CD4-positive, alpha-beta T cell treated with Interleukin-1 beta for 1 hour (primary cell): ENCODE measurements at places on chromosomes 5 and 9.

- no peak for DNase-seq
Measured at GRCh38 chr9:109811876-109812275, 31.9 kb downstream of the PALM2AKAP2 start.

DNA sequence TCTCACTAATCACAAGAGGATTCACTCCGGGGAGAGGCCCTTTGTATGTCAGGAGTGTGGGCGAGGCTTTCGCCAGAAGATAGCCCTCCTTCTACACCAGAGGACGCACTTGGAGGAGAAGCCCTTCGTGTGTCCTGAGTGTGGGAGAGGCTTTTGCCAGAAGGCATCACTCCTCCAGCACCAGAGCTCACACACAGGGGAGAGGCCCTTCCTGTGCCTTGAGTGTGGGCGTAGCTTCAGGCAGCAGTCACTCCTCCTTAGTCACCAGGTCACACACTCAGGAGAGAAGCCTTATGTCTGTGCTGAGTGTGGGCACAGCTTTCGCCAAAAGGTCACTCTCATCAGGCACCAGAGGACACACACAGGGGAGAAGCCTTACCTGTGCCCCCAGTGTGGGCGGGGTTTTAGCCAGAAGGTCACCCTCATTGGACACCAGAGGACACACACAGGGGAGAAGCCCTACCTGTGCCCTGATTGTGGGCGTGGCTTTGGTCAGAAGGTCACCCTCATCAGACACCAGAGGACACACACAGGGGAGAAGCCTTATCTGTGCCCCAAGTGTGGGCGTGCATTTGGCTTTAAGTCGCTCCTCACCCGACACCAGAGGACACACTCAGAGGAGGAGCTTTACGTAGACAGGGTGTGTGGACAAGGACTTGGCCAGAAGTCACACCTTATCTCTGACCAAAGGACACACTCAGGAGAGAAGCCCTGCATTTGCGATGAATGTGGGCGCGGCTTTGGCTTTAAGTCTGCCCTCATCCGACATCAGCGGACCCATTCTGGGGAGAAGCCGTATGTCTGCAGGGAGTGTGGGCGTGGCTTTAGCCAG lies 27.8 kb downstream of the NUTM2F start:
- DNase-seq, result no peak

DNA sequence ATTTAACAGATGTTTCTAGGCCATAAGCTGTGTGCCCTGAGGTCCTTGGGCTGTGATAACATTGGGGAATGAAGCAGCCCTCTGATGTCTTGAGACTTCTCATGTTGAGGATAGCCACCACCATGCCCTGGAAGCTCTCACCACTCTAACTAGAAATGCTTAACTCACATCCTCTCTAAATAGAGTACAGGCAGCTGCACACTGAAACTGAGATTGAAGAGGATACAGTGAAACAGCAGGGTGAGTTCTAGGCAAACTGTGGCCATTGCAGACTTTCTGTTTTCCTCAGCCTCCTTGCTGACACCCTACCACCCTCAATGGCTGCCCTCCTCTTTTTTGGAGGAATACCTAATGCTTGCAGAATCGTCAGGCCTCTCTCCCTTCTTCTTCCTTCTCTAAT lies 22.4 kb downstream of the UTP15 start:
- no peak for DNase-seq

GRCh38 chr9:127050591-127051001 lies 71.8 kb downstream of the ANGPTL2 start:
- no peak for DNase-seq

DNA sequence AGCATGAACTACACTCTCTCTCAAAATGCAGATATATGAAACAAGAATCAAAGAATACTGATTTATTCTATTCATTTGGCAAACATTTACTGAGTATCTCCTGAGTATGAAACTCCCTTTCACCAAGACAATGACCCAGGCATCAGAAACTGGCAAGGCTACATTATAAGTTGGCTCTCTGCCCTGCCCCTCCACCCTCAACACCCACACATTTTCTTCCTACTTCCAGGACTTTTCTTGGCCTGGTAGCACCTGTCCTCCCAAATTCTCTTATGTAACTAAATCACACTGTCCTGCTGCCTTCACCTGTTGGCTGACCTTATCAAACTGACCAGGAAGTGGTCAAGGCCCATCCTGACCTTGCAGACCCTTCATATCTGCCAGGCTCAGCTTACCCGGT lies 3.5 kb downstream of the RASEF start:
- DNase-seq, result no peak

DNA sequence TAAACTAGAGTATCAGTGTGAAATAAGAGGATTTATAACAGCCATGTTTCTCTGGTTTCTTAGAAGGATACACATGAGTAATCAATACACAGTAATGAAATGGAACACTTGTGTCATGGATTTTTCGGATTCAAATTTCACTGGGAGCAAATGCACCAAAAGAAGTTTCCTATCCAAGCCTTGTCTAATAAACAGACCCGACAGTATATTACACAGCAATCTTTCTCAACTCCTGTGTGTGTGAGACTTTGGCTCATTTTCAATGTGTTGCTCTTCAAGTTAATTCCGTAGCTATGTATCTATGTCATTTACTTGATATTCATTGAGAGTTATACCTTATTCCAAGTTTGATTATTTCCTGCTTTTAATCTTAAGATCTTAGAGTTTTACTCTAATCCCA lies 930.2 kb downstream of the MAT2B start:
- no peak for DNase-seq

- no peak for DNase-seq
Measured at GRCh38 chr5:93165559-93165958, 415.5 kb downstream of the NR2F1-AS1 start.

DNA sequence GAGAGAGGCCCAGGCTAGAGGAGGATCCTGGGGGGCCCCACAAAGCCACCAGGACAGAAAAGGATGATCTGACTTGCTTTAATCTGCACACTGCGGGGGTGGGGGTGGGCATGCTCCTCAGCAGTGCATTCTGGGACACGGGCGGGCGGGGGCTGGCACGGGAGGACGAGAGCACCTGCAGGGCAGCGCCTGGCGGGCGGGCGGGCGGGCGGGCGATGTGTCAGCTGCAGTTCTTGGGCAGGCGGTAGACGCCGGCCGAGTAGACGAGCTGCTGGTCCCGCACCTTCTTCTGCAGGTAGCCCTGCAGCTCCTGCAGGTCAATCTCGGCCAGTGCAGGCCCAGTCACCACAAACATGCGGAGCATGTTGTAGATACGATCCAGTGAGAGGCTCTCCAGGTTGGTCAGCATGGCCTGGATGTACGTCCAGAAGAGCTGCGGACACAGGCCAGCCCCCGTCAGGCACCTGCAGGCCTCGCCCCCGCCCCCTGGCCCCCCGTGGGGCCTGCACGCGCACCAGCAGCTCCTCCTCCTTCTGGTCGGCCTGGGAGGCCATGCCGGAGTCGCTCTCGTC lies 3.0 kb upstream of the TMEM210 start:
- DNase-seq, result no peak

DNA sequence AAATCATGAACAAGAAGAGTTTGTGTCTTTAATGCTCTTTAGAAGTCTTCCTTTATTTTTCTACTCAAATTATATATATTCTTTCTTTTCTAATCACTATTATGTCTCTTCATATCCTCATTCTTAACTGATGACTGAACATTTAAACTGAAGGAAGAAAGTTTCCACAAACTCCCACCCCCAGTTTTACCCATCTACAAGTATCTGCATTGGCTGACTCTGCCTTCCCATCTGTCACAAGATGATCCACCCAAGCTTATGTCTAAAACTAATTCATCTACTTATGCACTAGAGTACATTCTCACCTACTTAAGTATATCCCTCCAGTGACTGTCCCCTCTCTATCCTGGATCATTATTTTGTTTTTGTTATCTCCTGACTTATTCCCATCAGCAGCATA lies 344.5 kb downstream of the PRR16 start:
- DNase-seq, result no peak

- DNase-seq, result no peak
Measured at GRCh38 chr5:78586251-78586650, 62.3 kb downstream of the LHFPL2 start.

GRCh38 chr5:164341056-164341619 lies 835.7 kb downstream of the MAT2B start:
- no peak for DNase-seq

GRCh38 chr9:35679766-35680330 lies 6.1 kb downstream of the CA9 start:
- DNase-seq, result no peak

GRCh38 chr5:123129811-123130210 lies 40.8 kb downstream of the PRDM6 start:
- DNase-seq, result no peak

- no peak for DNase-seq
Measured at GRCh38 chr9:91247278-91247677, 114.4 kb downstream of the AUH start.

GRCh38 chr9:82993856-82994605 lies 68.9 kb downstream of the RASEF start:
- DNase-seq, result no peak

- DNase-seq, result no peak
Measured at GRCh38 chr9:112009656-112010055, 113.0 kb downstream of the UGCG start.

GRCh38 chr9:121336665-121337064 lies 33.4 kb downstream of the STOM start:
- no peak for DNase-seq

DNA sequence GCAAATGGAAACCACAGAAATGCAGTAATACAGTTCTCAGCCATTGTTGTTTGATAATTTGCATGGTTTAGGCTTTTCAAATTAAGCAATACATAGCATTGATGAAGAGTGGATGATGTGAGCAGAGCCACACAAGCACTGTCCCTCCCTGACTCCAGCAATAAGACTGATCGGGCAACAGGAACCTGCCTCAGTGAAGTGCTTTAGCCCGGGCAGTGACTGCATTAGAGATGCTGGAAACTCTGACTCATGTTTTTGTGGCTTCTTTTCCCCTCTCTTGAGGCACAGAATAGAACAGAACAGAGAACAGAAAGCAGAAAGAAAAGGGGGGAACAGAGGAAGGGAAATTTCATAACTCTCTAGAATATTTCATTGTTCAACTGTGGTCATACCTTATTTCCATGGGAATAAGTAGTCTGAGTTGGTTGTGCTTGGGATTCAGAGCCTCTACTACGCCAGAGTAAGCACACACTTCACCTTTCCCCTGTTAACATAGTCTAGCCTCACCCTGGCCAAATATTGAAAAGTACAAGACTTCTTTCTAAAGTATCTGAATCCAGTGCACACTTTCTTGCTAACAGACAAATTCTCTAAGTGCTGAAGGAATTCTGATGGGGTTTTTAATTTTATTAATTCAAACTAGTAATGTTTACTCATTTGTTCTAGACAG lies 164.8 kb upstream of the VCAN start:
- DNase-seq, result peak; percentile 5

- peak; percentile 5 for DNase-seq
Measured at GRCh38 chr9:91580136-91580535, 156.5 kb upstream of the NFIL3 start.

- DNase-seq, result no peak
Measured at GRCh38 chr5:168186289-168187074, 105.0 kb upstream of the WWC1 start.

DNA sequence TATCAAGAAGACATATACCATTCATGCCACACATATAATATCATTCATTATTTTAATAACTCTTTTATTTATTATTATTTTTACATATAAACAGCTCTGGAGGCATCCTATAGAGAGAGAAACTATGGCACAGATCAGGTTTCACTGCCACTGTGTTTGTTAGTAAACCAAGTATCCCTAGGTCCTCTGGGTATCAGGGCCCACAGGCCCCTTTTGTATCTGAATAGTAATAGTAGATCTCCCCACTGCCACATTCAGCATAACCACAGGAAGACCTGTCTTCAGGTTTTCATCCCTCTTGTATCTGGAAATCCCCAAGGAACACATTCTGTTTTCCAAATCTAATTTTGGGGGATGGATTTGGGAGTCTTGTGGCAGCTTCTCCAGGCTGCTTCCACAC lies 94.0 kb downstream of the SPATA31D1 start:
- no peak for DNase-seq

GRCh38 chr9:127175764-127176163 lies 53.3 kb upstream of the ANGPTL2 start:
- DNase-seq, result no peak

GRCh38 chr5:126805063-126805462 lies 28.1 kb downstream of the LMNB1 start:
- DNase-seq, result no peak

DNA sequence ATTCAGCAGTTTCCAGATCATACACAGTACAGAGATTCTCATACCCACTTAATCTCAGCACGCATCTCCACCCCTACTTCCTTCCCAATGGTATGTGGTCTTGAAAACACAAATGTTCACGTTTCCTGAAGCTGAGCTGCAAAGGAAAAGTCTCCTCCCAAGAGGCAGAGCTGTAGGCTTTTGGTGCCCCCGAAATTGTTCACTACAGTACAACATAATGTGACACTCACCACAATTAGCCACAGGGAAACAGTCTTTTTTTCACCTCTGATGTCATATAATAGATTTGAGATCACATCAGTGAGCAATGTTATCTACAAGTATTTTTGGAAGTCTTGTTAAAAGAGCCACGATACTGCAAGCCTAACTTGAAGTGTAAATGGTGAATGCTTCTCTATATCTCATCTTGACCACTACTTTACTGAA lies 40.2 kb downstream of the NFIB start:
- no peak for DNase-seq

DNA sequence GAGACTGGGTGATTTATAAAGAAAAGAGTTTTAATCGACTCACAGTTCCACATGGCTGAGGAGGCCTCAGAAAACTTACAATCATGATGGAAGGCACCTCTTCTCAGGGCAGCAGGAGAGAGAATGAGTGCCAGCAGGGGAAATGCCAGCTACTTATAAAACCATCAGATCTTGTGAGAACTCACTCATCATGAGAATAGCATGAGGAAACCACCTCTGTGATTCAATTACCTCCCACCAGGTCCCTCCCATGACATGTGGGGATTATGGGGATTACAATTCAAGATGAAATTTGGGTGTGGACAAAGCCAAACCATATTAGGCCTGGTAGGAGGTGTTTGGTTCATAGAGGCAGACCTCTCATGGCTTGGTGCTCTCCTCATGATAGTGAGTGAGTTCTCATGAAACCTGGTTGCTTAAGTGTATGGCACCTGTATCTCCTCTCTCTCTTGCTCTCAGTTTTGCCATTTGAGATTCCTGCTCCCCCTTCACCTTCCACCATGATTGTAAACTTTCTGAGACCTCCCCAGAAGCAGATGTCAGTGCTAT lies 39.8 kb downstream of the GAPT start:
- no peak for DNase-seq

- no peak for DNase-seq
Measured at GRCh38 chr9:132505991-132506655, 76.3 kb upstream of the BARHL1 start.

GRCh38 chr9:104872656-104873488 lies 55.1 kb downstream of the ABCA1 start:
- peak; percentile 68 for DNase-seq
